ENCODE measurements at places on chromosomes 5 and 9.

DNA sequence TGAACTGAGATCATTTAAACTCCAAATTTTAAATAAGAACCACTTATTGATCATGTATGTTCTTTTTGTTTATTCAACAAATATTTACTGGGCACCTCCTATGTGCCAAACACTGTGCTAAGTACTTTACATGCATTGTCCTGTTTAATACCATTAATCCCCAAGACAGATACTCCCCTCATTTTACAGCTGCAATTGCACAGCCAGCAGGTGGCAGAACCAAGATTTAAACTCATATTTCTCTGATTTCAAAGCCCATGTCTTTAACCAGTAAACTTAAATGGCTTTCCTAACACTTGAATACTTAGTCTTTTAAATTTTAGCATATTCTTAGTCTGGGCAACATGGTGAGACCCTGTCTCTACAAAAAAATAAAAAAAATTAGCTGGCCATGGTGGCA, 43.4 kb upstream of the KIAA1958 start:
- DNase-seq, result no peak

GRCh38 chr9:75072895-75073294, 15.1 kb downstream of the NMRK1 start:
- DNase-seq, result no peak

DNA sequence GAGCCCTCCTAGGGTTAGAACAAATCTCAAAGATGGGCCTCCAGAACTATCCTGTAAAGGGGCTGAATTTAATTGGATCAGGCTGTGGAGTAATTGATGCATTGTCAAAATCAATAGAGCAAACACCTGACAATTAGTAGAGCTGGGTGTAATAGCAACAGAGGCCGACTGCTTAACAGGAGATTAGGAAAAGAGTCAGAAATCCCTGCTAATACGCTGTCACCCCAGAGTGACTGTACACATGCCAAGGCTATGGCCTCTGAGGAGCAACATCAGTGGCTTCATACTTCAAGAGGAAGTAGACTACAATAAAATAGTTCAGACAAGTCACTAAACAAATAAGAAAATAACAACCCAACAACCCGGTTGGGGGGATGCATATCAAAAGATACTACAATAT, 18.7 kb upstream of the GRPEL2 start:
- no peak for DNase-seq

GRCh38 chr9:7258688-7259396, 501.1 kb downstream of the KDM4C start:
- DNase-seq, result no peak

DNA sequence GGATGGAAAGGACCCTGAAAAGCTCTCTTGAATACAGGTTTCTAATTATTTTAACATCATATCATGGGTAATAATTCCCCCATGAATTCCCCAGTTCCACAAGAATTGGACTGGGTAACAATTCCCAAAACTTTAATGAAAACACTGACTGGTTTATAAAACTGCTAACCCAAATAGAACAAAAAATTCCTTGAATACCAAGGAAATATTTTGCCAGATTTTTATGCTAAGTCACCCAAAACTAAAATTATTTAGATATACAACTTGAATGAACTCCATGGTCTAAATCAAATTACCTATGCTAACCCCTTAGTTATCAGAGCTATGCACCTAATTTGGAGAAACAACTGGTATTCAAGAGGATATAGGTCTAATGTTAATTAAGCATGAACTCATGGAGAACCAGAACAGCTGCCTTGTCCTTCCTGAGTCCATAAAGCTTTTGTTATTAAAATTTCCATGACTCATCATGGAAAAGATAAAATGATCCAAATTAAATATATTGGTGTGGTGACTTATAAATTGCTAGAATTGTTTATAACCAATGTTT, 164.9 kb upstream of the TUT7 start:
- no peak for DNase-seq

GRCh38 chr5:6112125-6112524, 266.2 kb downstream of the MED10 start:
- no peak for DNase-seq

- DNase-seq, result no peak
Observed at GRCh38 chr9:102295188-102295587, 556.7 kb upstream of the GRIN3A start.

- no peak for DNase-seq
Observed at GRCh38 chr5:73640861-73641320, 14.9 kb downstream of the ARHGEF28 start.

- no peak for DNase-seq
Observed at GRCh38 chr5:31663519-31663918, 24.6 kb downstream of the PDZD2 start.

DNA sequence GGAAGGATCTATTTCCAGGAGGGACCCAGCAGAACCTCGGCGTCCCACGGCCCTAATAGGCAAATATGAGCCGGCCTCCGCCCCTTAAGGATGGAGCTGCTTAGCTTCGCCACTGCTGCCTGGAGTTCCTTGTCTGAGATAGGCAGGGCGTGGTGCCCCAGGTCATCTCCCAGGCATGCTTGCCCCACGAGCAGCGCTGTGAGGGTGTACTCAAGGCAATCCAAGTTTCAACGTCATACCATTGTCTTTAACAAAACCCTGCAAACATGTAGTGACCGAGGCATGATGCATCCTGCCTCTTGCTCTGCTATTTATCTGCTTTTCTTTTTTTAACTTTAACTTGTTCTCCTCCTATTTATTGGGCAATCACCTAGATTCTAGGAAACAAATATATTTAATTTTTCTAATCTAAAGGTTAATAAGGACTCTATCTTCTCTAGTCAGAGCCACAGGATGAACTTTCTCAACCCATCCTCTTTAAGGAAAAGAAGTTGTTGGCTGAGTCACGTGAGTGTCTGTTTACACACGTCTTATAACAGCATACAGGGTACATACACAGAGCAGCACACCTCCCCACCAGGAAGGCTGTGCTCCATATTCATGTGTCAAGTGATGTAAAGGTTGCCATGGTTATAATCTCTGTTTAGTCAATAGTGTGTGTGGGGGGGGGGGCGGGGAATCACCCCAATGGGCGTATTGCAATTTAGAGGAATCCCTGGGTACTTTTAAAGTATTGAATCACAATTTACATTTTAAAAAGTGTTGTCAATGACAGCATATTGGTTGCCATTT, 27.3 kb upstream of the ZSWIM6 start:
- no peak for DNase-seq

GRCh38 chr5:38598994-38599617, 42.7 kb upstream of the LIFR start:
- DNase-seq, result no peak

DNA sequence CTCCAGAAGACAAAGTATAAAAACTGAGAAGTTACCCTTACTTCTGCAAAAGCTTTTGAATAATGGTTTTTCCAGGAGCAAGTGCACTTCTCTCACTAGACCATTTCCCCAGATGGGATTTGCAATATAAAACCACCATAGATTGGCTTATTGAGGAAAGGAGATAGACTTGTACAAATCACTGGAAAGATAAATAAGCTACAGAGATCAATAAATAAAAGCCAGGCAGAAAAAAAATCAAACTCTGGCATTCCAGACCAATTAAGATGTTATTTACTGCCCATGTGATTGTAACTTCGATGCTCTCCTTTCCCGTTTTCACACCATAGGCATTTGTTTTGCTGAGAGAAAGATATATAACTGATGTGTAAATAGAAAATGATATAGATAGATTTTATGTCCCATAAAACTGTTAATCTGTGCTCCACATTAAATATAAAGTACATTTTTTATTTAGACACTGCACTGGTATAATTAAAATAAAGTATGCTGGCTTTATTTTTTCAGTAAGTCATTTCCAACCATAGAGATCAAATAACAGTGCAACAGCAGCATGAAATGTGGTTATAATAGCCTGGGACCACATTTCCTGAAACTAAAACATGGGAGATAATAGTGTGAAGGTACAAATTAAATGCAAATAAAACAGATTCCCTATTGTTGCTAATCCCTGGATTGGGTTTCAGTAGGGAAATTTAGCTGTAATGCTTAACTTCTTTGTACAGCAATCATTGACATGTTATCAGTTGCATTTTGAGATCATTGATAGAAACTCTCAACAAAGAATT, 177.7 kb downstream of the NR2F1-AS1 start:
- DNase-seq, result no peak

- no peak for DNase-seq
Observed at GRCh38 chr5:79396265-79396664, 117.7 kb downstream of the HOMER1 start.

DNA sequence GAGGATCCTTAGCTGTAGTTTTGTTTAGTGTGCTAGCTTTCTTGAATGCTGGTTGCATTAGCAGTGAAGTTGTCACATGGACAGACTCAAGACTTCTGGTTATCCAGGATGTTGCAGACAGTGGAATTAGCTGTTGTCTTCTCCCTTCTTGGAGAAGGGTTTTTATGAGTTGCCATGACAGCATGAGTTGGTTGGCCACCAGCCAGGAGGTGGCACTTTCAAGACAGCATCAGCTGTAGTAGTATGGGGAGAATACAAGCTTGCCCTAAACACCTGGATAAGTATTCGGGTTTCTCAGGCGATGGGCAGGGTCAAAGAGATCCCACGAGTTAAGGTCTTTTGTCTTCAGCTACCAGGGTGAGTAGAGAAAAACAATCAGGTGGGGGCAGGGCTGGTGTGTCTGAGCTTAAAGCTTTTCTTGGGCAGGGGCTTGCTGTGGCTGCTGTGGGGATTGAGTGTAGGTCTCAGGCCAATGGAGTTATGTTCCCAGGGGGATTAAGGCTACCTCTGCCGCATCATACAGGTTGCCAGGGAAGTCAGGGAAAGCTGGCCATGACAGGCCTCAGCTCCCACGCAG, 7.7 kb upstream of the C5orf47 start:
- no peak for DNase-seq

DNA sequence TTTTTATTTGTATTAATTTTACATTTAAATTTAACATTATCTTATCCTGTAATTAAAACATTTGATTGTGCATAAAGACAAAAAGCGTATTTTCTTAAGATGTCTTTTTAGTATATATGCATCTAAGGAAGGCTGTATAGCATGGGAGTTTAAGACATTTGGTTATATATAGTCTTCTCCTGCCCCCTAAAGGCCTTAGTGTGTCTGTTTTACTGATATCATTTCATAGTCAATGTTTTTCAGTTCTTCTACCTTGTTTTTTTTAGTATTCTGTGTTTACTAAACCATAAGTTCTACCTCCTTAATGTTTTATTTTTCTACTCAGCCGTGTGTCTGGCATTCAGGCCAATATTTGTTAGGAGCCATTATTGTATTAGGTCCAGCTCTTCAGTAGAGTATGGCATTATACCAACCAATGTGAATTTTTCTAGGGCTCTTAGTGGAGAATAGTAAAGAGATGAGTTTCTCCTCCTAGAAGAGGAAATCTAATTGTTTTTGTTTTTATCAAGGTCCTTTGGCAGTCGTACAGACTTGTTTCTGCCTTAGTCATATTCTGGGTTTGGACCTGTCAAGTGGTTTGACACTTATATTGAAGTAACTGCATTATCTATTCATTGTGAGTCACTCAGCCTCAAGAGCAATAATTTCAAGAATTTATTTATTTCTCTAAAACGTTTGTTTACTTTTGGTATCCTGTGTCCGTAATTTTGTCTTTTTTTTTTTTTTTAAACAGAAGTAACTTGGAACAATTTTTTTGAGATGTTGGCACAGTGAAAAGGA, 74.8 kb downstream of the SLF1 start:
- DNase-seq, result no peak

GRCh38 chr9:119526698-119527097, 157.5 kb upstream of the BRINP1 start:
- DNase-seq, result no peak

DNA sequence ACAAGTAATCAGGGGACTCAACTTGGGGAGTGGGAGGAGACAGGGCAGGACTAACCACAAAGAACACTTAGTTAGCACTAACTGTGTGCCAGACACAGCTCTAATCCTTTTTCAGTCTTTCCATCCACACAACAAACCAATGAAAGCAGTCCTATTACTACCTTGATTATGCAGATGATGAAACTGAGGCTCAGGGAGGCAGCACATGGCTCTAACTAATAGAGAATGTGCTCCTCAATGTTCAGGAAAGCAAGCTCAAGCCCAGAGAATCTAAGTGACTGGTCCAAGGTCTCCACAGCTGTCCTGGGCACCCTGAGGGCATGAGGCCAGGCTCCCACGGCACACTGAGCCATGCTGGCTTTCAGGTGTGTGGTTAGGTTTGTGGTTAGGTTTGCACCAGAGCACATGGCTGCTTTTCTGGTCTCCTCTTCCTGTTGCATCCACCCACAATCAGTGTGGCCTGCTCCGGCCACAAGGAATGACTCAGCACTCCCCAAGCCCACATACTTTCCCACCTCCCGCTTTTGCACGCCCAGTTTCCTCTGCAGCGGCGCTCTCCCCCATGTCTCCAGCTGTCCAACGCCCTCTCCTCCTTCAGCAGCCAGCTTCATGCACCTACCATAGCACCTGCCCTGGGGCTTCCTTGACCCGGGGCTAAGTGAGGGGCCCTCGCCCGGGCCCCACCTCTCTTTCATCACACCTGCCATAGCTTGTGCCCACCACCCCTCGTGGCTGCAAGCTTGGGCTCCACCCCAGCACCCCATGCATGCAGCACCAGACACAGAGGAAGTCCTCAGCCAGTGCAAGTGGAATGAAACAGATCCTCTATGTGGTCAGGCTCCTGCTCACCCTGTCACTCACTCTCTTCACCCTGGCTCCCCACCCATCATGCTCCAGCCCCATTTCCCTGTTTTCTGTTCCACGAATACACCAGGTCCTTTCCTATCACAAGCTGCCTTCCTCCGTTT, 133.1 kb downstream of the GABBR2 start:
- no peak for DNase-seq

GRCh38 chr5:96529559-96529958, 96.5 kb upstream of the PCSK1 start:
- no peak for DNase-seq

DNA sequence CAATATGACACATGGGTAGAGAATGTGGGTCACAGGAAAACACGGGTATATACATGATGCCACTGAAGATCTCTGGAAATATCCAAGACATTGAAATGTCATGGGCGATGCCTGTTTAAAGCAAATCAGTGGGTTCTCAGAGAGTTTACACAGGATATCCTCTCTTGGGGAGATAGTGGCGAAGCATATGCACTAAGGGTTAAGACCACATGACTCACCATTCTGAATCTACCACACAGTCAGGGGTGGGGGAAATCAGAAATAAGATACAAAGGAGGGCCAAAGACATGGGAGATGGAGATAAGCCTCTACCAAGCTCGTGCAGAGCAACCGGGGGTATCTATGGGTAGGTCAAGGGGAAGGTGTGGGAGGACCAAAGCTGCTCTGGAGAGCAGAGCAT, 58.8 kb downstream of the SH3PXD2B start:
- DNase-seq, result no peak

GRCh38 chr5:37121465-37121864, 127.7 kb downstream of the CPLANE1 start:
- DNase-seq, result no peak

GRCh38 chr9:92616199-92616641, 53.7 kb downstream of the IPPK start:
- no peak for DNase-seq

DNA sequence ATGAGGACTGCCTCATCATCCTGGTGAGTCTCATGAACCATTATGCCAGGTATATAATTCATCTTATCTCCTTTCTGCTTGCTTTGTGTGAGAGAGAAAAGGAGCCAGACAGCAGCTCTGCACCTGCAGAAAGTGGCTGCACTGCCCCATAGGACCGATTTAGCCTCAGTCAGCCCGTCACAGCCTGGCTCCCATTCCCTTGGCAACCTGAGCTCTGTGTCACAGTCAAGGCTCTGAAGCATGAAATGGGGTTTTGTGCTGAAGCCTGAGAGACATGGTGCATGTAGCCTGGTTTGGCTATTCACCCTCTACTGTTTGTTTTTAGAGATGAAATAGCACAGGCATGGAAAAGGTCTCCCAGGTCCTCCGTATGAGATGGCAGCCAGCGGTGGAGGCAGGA, 198.3 kb downstream of the KCTD16 start:
- DNase-seq, result no peak

- no peak for DNase-seq
Observed at GRCh38 chr5:107384256-107384655, 286.5 kb downstream of the EFNA5 start.

Data from HuH-7.5 (cell line).